ENCODE measurements at places on chromosomes 16 and 17. TPM values are rescaled to one million over a fixed set of nuclear protein-coding genes. Genes with fewer than 3 reads are reported as not detected.
A peak's percentile ranks its signal among the peaks of the same experiment; 100 is the strongest.

- no peak for DNase-seq
Measured at GRCh38 chr17:68255731-68256538, 8.1 kb downstream of the AMZ2 start.

The PDP2 gene
- 14.2 TPM for total RNA-seq

DNA sequence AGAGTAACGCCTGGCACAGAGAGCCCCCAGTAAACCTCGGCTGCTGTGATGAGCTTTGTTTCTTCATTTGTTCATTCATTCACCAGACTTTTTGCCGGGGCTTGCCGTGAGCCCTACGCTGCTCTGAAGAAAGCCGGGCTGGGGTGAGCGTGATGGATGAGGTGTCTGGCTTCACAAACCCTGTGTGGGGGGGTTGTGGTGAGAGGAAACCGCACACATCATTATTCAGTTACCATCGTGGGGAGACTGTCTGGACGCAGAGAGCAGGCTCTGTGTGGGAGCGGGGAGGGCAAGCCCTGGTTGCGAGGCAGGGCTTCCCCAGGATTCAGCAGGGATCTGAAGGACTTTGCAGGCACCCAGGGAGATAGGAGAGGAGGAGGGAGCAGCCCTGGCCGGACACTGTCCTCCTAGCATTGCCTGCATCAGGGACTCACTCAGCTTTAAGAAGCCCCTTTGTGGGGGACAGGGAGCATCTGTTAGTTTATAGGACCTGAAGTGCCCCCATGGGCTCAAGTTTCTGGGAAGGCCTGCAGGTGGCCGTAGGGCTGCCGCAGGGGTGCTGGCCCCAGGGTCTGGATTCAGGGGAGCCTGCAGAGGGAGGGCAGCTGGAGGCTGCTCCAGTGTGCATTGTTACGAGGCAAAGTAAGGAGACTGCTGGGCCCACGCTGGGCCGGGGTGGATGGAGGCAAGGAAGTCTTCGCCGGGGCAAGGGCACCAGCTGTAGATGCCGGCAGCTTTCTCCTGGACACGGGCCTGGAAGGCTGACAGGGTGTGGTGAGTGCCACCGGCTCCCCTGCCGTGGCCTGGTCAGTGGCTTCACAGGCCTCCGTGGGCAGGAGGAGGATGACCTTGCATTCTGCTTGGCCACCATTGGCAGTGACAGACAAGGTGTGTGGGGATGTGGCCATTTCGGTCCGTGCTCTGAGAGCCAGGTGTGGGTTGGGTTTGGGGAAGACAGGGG, 334.5 kb downstream of the SEC14L1 start:
- DNase-seq: no peak

The SETD6 gene
- 60.5 TPM for total RNA-seq

The TMEM238L gene
- total RNA-seq: 16.3 TPM

- DNase-seq: no peak
Measured at GRCh38 chr17:82845163-82845807, 5.5 kb upstream of the ZNF750 start.

DNA sequence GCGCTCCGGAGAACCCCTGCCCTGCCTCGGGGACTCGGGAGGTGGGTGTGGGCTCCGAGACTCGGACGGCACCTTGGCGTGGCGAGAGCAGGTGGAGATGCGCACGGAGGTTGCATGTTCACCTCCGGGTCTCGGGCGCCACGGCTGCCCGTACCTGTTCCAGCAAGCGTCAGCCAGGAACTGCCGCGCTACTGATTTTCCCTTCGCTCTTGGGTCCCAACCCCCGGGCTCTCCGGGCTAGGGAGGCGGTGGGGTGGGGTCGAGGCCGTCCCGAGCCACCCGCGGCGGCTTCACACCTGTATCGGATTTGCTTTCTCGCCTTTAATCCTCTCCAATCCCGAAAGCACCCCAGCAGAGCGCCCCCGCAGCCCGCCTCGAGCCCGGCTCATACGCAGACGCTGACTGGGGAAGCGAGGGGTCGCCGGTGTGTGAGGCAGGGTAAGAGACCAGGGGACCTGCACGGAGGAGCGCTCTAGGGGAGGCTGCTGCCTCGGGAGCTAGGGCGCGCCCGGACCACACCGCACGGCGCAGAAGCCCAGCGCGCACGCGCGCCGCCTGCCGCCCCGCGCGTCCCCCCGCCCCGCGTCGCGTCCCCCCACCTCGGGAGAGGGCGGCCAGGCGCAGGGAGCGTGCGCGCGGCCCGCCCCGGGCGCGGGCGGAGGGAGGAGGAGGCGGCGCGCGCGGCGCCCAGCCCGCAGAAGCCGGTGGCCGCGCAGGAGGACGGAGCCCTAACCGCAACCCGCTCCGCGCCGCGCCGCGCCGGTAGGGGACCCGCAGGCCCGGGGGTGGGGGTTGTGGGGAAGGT, at the start of gene DUSP14:
Gene DUSP14 (plus strand): TSS at position 695 of the 805 bp plus-strand sequence. CDS start 22,382 bp downstream, outside the sequence.
- DNase-seq: peak; percentile 88

- DNase-seq: no peak
Measured at GRCh38 chr16:87831421-87832136, 37.7 kb downstream of the SLC7A5 start.

The SLC35G6 gene
- total RNA-seq: not detected
